ENCODE measurements at places on chromosomes 16 and 17.

GRCh38 chr17:79498854-79499253, 112.0 kb downstream of the RBFOX3 start:
- no peak for DNase-seq

DNA sequence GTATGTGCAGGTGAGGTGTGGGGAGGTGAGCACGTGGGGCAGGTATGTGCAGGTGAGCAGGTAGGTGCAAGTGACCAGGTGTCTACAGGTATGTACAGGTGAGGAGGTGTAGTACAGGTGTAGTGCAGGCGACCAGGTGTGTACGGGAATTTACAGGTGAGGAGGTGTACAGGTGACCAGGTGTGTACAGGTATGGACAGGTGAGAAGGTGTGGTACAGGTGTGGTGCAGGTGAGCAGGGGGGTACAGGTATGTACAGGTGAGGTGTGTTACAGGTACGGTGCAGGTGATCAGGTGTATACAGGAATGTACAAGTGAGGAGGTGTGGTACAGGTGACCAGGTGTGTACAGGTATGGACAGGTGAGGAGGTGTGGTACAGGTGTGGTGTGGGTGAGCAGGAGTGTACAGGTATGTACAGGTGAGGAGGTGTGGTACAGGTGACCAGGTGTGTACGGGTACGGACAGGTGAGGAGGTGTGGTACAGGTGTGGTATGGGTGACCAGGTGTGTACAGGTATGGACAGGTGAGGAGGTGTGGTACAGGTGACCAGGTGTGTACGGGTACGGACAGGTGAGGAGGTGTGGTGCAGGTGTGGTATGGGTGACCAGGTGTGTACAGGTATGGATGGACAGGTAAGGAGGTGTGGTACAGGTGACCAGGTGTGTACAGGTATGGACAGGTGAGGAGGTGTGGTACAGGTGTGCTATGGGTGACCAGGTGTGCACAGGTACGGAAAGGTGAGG, 12.8 kb upstream of the DBNDD1 start:
- no peak for DNase-seq

DNA sequence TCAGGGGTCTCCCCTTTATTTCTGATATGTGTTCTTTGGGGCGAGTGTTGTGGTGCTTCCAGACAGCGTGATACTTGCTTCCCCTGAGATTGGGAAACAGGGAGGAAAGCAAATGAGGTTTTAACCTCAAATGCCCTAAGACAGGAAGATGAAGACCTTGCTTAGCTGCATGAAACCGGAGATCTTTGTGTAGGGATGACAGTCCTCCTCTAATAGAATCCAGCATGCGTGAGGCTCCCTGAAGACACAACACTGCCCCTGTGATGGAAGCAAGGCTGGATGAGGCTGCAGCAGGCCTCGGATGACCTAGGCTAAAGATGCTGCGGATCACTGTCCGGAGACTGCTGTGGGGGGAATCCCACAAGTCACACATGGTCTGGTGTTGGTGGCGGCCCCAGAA, 491.0 kb downstream of the CDH13 start:
- DNase-seq, result no peak

- no peak for DNase-seq
These were observed 10.7 kb downstream of the CACNG1 start for GRCh38 chr17:67055041-67055443.

DNA sequence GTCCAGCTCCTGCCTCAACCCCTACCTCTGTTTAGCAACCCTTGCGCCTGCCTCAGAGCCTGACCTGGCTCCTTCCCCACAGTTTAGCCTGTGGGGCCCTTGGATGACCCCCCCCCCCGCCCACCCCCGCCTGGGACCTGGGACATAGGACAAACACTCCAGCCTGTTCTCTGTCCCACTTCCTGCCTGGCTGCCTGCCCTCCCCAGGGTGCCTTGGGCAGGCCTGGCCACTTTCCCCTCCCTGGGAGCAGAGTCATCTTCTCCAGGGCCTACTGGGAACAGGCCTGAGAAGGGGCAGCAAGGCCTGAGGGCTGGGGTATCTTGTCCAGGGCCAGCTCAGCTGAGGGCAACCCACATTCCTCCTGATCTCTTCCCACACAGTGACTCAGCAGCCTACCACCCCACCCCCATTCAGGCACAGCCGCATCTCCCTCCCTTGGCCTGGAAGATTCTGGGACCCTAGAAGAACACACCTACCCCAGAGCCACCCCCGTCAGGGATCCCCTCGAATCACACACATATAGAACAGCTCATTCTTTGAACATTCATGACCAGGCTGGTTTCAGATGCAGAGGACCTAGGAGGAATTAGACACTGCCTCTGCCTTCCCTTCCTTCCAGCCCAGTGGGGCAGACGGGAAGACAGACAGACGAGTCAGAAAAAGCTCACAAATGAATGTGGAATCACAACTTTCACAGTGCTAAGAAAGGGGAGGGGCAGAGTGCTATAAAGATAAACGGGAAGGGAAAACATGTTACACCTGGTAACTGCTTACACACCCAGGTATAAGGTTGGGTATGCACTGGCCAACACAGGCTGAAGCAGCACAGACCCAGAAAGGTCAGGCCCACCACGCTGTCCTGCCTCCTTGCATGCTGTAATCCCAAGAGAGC, 6.0 kb downstream of the FHOD1 start:
- no peak for DNase-seq

DNA sequence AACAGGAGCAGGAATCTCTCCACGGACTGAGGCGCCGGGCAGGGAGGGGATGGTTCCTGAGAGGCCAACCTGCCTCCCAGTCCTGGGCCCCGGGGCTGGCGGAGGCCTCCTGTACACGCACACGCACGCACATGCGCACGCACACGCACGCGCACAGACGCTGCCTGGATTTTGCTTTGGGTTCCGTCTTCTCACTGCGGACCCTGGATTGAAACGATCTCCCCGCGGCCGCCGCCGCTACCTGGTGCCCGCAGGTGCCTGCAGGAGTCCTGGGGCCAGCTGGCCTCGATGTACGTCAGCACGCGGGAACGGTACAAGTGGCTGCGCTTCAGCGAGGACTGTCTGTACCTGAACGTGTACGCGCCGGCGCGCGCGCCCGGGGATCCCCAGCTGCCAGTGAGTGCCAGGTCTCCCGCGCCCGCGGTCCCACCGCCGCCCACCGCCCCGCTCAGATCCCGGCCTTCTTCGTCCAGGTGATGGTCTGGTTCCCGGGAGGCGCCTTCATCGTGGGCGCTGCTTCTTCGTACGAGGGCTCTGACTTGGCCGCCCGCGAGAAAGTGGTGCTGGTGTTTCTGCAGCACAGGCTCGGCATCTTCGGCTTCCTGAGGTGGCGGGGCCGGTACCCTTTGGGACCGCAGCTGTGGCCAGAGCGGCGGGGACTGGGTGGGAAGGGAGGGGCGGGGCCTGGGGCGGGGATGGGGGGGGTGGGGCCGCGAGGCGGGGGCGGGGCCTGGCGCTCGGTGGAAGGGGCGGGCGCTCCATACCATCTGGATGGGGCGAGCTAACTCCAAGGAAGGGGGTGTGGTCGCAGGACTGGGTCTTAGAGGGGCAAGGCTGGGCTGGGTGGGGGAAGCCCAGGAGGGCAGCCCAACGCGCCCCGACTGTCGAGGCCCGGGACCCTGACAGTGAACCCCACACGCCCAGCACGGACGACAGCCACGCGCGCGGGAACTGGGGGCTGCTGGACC, 12.3 kb downstream of the CES4A start:
- DNase-seq, result no peak

GRCh38 chr17:61411261-61412142, 11.9 kb downstream of the TBX2 start:
- DNase-seq, result no peak

GRCh38 chr16:82379551-82379950, 209.5 kb upstream of the MPHOSPH6 start:
- peak; percentile 37 for DNase-seq

DNA sequence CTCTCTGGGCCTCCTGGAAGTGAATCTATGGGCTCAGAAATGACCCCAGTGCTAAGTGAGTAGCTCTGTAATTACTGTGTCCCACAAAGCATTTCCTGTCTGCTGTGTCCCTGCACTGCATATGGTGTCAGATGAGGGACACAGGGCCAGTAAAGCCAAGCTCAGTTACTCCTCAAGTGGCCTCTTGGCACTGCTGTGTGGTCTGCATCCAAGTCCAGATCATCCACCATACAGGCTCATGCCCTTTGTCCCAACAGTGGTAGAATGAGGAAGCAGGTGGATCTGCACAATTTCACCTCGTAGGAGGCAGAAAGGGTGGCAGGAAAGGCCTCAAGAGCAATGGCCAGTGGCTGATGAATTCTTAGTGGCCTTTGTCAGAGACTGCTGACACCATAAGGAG, 146.8 kb downstream of the SOX9 start:
- DNase-seq, result no peak

- DNase-seq, result no peak
These were observed 26.1 kb downstream of the CDRT4 start for GRCh38 chr17:15441315-15441714.

GRCh38 chr16:14148569-14148968, 77.5 kb downstream of the MRTFB start:
- no peak for DNase-seq

DNA sequence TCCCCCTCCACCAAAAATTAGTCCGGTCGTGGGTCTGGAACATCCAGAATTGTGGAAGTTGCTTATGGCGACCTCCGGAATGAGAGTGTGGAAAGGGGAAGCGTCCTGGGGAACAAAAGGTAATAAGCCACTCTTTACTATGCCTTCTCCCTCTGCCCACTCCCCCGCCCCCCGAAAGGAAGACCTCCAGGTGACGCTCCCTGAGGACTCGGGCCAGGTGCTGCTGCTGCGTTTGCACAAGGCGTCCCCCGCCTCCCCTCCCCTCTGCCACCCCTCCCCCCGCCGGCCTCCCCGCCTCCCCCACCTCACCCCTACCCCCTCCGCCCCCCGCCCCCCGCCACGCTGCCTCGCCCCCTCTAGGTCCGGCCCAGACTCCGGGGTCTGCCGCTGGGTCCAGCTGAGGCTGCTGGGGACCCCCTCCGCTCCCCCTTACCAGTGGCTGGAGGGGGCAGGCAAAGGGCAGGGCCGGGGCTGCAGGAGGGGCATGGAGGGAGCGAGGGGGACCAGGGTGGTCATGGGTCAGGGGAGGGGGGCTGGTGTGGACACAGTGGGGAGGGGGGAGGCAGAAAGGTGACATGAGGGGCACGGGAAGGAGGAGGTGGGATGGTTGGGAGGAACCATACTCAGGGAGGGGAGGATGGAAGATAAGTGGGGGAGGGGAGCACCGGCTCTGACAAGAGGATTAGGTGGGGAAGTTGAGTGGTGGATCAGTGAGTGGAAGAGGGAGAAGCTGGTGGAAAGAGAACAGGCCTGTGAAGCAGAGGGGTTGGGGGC, 23.6 kb downstream of the ALOX12B start:
- DNase-seq, result no peak

- no peak for DNase-seq
These were observed 27.1 kb upstream of the MNT start for GRCh38 chr17:2427910-2428309.

- DNase-seq, result no peak
These were observed 6.2 kb upstream of the PSMC5 start for GRCh38 chr17:63820963-63821561.

DNA sequence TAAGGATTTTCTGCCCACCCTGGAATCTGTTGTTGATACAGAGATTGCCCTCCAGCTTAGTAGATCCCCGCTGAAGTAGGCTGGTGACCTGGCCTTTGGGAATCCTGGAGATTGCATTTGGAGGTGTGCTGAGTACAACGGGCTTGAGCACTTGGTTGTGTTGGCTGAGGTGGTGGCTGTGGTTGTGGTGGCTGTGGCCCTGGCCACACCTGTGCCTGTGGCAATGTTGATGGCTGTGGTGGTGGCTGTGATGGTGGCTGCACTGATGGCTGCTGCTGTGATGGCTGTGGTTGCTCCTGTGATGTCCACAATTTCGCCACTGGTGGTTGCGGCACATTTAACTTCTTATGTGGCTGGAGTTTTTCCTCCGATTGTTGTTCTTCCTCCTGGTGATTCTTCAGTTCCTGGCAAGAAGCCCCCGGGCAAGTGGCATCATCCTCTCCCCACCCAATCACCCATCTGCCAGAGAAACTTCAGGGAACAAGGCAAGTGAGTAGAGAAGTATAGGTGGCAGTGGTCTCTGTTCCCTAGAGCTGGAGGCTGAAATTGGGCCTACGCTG, 4.2 kb downstream of the CCDC200 start:
- no peak for DNase-seq

DNA sequence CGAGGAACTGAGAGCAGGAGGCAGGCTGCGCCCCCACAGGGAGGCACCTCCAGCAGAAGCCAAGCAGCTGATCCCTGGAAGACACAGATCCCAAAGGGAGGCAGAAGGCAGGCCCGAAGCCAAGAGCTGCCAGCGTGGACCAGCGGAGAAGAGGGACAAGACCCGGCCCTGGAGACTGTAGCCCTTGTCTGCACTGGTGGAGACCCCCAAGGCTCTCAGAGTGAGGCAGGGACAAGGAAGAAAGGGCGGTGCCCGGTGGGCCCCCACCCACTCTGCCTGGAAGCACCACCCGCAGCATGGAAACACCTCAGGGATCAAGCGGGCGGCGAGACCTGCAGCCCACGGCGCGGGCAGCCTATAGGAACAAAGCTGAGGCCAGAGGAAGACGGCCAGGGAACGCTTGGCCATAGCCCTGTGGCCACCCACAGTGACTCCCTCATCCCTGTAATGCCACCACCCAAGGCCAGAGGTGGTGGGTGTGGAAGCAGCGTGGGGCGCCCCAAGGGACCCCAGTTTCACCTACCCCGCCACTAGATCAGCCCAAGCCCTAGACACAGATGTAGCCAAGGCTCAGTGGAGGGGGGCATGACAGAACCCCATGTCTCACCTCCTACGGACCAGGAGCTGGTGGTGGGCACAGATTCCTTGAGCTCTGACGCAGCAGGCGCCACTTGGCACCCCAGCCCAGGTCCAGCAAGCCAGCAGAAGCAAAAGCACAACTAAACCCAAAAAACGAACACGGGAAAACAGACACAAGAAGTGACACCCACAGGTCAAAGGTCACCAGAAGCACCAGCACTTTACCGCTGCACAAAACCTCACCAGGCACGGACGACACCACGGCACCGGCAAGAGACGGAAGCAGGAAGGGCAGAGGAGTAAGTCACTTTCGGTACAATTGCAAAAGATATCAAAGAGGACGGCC, 2.9 kb upstream of the SIRT7 start:
- DNase-seq, result no peak

GRCh38 chr16:58393138-58393504, 850 bp downstream of the GINS3 start:
- no peak for DNase-seq

DNA sequence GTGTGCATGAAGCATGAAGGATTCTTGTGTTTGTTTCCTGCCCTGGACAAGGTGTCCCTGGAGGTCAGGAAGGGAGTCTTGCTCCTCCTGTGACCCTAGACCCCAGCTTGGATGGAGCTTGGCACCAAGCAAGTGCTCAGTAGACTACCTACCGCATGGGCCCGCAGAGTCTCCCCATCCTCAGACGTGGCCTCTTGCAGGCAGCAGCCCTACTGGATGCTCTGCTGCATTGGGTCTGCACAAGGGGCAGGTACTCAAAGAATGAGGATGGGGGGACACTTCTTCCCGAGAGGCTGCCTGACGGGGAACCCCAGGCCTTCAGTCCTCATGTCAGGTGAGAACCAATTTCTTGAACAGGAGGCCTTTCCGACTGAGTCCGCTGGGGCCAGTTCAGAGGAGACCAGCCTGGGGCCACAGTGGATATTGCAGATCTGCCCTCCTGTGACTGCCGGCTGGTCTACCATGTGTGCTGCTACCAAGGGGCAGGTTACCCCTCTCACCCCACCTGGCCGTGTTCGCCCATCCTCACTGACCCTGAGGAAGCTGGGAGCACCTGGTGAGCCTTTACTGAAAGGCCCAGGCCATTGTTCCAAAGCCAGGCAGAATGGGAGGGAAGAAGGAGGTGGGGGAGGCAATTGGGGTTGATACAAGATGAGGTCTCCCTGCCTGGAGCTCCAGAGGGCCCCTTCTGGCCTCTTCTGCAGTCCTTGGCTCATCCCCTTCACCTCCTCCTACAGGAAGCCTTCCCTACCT, 206.3 kb downstream of the RAB11FIP4 start:
- DNase-seq, result no peak

Data from NCI-H187 treated with DMSO at 0.1 percent for 48 hours (cell line).